Hematopoietic multipotent progenitor cell treated with erythropoietin and hydrocortisone succinate and interleukin-3 and kit ligand, for 6 days (in vitro differentiated cells): ENCODE measurements at places on chromosomes 2 and 18.

DNA sequence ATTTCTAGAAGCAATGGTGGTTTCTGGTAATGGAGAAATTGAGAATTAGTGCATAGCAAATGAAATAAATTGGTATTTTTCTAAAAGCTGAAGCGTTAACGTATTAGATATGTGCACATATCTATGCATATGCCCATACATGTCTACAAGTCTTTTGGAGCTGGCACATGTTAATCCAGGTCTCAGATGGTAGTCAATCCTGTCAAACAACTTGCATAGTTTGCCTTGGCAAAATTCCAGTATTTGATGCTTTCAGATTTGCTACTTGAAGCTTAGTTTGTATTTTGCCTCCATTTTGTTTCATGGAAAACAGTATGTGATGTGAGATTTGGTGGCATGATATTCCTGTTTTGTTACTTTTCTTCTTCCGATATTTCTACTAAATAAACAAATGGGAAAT is 304.6 kb downstream of the PARD3B start:
- no peak for DNase-seq

DNA sequence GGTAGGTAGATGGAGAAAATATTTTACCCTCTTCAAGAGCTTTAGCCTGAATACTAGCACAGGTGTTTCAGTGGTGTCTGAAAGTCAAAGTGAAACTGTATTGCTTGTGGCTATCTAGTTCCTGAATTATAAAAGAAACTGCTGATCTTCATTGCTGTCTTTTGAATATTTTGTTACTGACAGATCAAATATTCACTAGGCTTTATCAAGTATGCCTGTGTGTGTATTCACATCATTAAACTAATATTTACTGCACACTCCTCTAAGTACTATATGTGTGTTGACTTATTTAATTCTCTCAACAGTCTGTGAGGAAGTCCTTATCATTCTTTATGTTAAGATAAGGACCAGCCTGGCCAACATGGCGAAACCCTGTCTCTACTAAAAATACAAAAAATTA is 139.6 kb downstream of the SOCS6 start:
- no peak for DNase-seq

DNA sequence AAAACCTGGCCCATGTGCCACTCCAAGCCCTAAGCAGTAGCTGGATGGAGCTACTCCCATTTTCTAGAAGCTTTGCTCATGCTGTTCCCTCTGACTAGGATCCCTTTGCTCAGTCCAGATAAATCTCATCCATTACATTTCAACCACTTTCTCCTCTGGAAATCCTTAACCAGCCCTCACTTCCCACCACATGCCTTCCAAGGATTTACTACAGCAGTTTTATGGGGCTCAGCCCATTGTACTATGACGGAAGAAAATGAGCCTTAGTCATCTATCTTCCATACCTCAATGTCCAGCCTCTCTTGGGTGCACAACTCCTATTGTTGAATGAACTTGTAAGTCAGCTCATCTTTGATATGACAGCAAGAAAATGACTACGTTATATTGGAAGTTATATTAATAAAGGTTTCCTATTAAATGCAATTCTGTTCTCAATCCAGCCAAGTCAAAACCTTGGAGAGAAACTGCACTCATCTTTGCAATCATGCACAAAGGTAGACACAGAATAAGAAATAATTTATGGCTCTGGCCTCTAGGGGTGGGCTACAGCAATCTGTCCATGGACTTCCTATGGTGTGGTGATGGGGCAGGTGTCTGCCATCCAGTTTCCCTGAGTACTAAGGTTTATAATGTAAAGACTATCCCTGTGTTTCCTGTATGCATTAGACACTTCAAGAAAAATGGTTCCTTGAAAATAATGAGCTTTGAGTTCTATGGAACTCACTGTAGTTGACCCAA is 3.4 kb downstream of the B4GALT6 start:
- peak; percentile 72 for DNase-seq

- no peak for DNase-seq
These were observed 96.2 kb downstream of the RAD51AP2 start for GRCh38 chr2:17422061-17422460.

GRCh38 chr2:134307334-134307733 is 53.5 kb downstream of the MGAT5 start:
- no peak for DNase-seq

DNA sequence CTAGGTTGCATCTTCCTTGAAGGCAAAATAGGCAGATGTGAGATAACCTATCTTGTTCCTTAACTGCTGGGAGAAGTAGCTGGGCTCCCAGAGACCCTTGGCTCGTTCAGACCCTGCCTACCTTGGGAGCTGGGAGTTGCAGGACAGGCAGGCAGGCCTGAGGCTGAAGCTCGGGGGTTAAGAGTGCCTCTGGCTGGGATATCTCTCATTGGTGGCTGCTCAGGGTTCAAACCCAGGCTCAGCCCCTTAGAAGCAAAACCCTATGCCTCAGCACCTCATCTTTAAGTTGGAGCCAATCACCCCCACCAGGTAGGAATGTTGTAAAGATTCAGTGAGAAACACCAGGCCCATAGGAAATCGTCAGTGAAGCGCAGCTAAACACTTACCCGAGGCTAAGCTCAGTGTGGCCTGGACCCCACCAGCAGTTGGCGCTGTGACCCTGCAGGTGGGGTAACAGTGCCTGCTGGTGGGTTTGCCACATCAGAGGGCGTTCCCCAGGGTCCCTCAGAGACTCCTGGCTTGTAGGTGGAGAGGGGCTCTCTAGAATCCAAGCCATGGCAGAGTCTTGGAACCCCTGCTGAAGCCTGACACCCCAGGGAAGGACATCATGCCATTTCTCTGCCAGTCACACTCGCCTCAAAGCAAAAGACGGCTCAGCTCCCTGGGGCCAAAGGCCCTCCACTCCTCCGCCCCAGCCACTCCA is 54.6 kb upstream of the GPR17 start:
- peak; percentile 75 for DNase-seq

- DNase-seq = no peak
These were observed 459.4 kb upstream of the UBE2E3 start for GRCh38 chr2:180520921-180521581.

DNA sequence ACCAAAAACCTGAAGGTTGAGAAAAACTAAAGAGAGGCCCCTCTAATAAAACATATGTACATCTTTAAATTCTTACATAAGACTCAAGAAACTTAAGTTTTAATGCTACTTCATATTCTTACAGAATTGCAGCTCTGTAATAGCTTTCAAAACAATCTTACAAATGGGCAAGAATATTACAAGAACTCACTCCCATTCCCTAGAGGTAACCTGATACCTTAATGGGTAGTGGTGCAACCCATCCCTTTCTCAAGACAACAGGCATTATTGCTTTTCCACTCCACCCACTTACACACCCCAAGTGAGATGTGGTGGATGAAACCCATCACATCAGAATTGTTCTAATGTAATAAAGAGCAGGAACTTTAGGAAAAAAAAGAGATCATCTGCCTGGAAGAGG is 103.7 kb downstream of the RBMS1 start:
- no peak for DNase-seq

DNA sequence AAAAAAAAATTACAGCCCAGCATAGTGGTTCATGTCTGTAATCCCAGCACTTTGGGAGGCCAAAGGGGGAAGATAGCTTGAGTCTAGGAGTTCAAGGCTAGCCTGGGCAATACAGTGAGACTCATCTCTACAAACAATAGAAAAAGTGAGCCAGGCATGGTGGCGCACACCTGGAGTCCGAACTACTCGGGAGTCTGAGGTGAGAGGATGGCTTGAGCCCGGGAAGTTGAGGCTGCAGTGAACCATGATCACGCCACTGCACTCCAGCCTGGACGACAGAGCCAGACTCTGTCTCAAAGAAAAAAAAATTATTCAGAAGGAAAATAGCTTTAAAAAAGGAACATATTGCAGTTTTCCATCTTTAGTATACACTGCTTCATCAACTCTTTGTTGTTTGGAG is 47.8 kb downstream of the CYP27C1 start:
- DNase-seq = no peak

DNA sequence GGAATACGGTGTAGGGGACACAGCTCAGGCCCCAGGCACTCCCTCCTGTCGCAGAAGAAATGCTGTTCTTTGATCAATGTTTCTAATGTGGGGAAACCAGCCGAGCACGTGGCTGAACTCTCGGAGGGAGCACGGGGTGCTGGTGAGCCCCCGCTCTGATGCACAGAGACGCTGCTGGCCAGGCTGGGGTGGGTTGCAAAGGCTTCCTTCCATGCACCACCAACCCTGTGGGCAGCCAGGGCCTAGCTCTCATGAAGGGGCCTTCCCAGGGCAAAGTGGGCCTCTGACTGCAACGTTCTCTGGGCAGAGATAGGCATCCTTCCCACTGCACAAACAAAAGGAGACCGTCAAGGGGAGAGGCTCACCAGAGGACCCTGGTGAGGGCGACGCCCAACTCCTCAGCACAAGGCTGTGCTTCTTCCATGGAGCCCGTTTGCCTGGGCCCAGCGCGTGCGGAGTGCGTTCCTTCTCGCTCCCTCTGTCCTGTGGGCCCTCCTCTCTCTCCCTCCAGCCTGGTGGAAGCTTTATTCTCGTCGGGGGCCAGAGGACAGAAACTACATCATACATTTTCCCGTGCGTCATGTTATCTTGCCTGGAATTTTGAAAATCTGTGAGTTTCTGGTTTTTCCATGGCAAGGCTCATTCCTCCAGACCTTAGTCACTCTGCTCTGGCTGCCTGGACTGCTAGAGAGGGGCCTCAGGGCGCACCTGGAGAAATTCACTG is 61.1 kb upstream of the SP3 start:
- DNase-seq = no peak

GRCh38 chr2:148896136-148896535 is 21.1 kb downstream of the KIF5C start:
- DNase-seq = no peak

DNA sequence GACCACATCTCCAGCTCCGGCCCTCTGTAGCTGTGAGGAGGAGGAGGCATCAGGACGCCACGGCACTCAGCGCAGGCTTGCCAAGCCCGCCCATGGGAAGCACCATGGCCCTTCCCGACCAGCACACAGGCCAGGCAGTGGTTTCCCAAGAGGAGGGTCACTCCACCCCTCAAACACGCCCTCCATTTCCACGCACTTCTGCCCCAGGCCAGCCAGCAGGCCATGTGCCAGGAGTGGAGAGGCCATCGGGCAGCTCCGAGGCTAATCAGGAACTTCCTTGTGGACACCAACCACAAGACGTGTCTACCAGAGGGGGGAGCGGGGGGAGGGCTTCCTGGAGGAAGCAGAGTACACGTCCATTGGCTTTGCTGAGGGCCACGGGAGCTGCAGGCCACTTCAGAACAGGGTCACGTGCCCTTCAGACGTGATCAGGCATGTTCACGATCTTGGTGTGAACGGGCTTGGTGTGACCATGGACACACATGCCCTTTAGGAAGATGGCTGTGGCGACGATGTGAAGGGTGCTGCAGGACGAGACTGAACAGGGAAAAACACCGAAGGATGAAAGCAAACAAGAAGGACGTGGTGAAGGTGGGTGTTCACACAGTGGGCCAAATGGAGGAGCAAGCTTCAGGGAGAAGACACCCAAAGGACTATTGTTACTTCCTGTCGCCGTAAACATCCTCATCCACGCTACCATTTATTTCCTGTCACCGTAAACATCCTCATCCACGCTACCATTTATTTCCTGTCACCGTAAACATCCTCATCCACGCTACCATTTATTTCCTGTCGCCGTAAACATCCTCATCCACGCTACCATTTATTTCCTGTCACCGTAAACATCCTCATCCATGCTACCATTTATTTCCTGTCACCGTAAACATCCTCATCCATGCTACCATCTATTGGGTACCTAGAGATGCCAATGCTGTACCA is 6.5 kb upstream of the MTERF4 start:
- DNase-seq = no peak

GRCh38 chr2:17877811-17878280 is 621 bp upstream of the KCNS3 start:
- peak; percentile 48 for DNase-seq

GRCh38 chr2:97708048-97708380 is 5.4 kb upstream of the ZAP70 start:
- no peak for DNase-seq

- no peak for DNase-seq
These were observed 114.1 kb upstream of the PKDCC start for GRCh38 chr2:41933585-41934320.

DNA sequence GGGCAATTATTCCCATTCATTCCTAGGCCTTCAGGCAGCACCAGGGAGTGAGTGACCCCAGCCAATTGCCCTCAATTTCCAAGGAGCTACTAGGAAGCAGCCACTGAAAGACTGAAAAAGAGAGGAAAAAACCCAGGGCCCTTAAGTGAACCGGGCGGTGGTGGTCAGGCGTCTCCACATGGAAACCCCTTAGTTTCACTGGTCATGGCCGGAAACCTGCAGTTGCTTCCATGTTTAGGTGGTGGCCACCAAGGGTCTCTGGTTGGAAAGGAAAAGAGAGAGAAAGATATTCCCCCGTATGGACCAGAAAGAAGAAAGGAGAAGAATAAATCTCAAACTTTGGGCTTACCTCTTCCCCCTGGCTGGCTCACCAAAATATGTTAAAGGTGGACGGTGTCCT is 64.9 kb downstream of the GALR1 start:
- DNase-seq = no peak

DNA sequence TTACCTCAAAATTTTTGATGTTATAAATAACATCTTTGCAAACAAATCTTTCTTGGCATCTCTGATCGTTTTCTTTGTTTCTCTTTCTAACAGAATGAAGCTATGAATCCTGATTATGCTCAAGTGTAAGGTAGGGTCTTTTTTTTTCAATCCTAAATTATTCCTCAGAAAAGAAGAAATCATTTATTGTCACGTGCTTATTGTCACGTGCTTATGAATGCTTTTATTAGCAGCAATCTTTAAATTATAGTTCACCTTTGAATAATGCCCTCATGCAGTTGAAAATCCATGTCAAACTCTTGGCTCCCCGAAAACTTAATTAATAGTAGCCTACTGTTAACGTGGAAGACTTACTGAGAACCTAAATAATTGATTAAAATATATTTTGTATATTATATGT is 39.2 kb upstream of the EPAS1 start:
- DNase-seq = no peak

GRCh38 chr2:14712111-14712510 is 79.6 kb downstream of the LRATD1 start:
- DNase-seq = no peak

DNA sequence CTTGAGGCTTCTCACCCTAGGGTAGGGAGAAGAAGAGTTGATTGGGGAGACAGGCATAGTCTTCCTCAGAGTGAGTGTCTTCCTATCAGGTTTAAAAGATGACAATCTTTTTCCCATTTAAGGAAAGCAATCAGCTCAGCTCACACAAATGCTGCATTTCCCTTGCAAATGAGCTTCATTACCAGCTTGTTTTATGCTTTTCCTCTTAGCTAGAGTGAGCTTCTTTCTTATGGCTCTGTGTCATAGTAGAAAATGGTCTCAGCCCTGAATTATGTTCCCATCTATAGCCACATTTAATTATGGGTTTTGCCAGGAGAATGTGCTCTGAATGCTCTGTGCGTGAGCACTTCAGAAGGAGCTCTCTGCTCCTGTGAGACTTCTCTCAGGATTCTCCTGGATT is 112.8 kb upstream of the NCK2 start:
- DNase-seq = no peak

GRCh38 chr18:50560681-50561629 is 1.1 kb downstream of the MAPK4 start:
- no peak for DNase-seq

GRCh38 chr2:203891474-203891873 is 23.9 kb downstream of the CTLA4 start:
- DNase-seq = peak; percentile 16

GRCh38 chr2:96325041-96325883 is at the start of gene ITPRIPL1:
Gene ITPRIPL1 (plus strand): TSS chr2:96325317. CDS start chr2:96325840, 523 bp downstream.
- DNase-seq = peak; percentile 42

- no peak for DNase-seq
These were observed 226.5 kb upstream of the ARL4C start for GRCh38 chr2:234723400-234723799.

- DNase-seq = no peak
These were observed 287.9 kb upstream of the EPAS1 start for GRCh38 chr2:46009315-46009714.

- DNase-seq = no peak
These were observed 29.0 kb upstream of the ZFP36L2 start for GRCh38 chr2:43255296-43255910.
